ENCODE measurements at places on chromosomes 6 and 20.
A peak's percentile ranks its signal among the peaks of the same experiment; 100 is the strongest.

DNA sequence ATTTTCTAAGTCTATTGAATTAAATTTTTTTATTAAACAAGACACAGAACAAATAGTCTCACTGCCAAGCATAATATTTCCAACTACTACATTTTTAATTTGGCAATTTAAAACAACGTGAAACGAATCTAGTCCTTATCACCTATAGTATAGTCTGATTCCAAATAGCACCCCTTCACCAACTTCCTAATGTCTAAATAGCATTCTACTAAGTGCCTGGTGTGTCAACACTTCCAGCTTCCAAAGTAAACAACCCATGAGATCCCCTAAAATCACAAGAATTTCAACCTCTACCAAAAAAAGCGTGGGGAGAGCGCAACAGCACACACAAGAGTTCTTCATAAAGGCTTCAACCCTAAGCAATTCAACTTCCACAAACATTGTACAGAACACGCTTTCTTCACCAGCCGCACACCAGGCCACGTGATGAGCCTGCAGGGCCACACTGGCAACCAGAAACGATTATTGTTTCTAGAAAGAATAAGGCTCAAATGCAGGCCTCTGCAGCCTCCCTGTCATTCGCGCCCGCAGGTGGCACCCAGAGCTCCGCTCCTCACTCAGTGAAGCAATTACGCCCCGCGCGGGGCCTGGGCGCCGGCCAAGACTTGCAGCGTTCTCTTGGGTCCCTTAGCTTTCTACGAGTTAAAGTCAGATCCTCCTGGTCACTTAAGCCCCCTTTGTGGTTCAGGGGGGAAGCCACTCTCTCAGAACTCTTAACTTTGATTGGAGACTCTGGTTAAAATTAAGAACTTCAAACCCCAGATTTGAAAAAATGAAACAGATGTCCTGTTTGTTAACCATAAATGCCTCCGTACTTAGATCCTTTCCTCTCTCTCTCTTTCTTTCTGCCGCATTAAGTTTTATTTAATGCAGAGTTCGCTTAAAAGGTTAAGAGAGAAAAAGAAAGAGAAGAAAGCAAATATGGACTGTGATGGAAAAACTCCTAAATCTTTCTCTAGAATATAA, 18.3 kb downstream of the SIM1 start:
- DNase-seq: no peak

DNA sequence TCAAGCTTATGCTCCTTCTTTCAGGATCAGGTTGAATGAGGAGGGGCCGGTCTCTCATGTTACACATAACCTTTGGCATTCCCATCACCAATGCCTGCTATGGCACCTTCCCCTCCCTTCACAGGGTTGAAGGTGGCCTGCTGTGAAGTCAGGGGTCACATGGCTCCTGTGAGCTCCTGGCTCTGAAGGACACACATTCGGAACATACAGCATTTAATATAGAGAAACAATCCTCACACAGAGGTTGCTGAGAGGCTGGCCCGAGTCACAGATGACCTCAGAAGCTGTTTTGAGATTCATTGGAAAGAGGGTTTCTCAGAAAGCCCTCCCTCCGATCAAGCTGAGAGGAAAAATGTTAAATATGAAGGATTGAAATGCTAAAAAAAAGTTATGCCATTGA, 82.1 kb downstream of the PSMG4 start:
- DNase-seq: no peak

GRCh38 chr6:149130090-149130489, 187.4 kb upstream of the TAB2 start:
- DNase-seq: no peak

DNA sequence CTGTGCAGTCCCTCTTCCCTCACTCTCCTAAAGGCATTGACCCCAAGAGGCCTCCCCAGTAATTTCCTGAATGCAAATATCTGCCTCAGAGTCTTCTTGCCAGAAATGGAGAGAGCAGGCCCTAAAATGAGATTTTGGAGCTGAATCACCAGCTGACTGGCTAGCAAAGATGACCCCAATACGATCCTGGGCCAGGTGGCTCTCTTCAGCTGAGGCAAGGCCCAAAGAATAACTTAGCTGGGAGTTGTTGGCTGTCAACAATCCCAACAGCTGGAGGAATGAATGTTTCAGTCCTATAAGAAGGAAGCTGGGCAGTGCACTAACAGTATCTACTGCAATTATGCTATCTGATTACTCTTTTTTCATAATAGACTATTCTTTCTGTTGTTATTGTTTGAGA, 37.2 kb upstream of the VGLL2 start:
- DNase-seq: no peak

DNA sequence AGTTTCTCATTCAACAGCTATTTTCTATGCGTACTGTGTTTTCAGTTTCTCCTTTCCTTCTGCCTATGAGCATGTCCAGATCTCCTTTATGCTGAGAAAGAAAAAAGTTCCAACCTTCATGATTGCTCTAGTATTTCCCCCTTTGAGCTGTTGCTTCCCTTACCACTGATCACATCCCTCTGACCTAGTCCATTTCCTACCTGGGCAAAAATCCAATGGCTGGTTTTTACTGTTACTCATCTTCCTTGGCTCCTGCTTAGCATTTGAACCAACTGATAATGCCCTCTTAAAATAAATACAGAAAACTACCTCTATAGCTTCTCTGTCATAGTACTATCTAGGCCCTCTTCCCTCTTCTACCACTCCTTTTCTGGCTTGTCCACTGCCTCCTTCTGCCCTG, 6.0 kb downstream of the RFX6 start:
- no peak for DNase-seq

DNA sequence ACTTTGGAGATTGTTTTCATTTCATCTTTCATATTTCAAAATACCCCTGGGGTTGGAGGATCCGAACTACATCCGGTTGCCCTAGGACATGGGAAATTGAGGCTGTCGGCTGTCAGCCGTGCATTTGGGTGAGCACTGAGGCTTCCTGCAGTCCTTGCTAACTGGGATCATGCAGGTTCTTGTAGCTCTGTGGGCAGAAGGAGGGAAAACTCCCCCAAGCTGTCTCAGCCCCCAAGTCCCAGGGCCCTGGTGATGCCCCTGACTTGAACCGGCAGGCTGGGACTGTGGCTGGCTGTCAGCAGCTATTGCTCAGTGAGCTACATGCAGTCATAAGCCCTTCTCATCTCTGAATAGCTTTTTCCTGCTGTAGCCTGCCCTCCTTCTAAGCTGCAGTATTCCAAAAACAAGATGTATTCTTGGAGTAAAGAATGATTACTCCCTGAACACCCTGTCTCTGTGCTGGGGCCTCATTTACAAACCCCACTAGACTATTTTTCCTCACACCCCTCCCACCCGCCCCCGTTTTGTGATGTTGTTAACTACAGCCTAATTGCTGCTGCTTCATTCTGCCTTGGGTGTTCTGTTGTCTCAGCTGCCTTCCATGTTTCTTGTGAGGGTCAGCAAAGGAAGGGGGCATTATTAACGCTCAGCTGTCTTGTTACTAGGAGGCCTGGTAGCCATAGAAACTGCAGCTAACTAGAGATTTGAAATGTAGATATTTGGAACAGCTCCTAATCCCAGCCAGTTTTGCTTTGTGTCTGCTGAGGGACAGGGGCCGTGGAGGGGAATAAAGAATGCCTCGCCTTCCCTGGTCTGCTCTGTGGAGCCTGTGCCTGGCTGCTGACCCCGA, 18.1 kb downstream of the MTRES1 start:
- no peak for DNase-seq

GRCh38 chr20:50271176-50271575, 80.5 kb downstream of the CEBPB start:
- DNase-seq: no peak

GRCh38 chr6:82870582-82871172, 195.0 kb downstream of the UBE3D start:
- no peak for DNase-seq

- no peak for DNase-seq
Observed at GRCh38 chr20:25025986-25026605, 31.8 kb downstream of the ACSS1 start.

- no peak for DNase-seq
Observed at GRCh38 chr20:38052870-38053269, 19.3 kb downstream of the RPRD1B start.

GRCh38 chr6:44955145-44955544, 373.0 kb upstream of the RUNX2 start:
- DNase-seq: no peak

GRCh38 chr6:12578751-12579150, 137.8 kb upstream of the PHACTR1 start:
- no peak for DNase-seq

DNA sequence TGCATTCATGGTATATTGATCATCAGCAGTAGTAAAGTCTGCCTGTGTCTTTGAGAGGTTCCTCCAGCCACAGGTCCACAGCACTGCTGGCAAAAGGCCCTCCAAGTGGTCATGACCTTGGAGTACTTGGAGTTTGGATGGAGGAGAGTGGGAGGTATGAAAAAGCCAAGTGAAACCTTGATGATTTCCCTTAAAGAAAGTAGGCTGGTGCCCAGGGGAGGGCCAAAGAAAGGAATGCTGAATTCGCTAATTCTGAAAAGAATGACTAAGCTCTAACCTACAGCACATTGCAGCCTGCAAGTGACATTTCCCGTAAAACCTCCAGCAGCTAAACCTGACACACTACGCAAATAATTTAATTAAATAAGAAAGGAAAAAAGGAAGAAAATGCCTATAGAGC, 223.4 kb upstream of the TAB2 start:
- no peak for DNase-seq

GRCh38 chr20:19816386-19816785, 58.3 kb downstream of the RIN2 start:
- no peak for DNase-seq

GRCh38 chr6:31729979-31730630, 1.0 kb upstream of the DDAH2 start:
- DNase-seq: peak; percentile 97

GRCh38 chr6:102549221-102549874, 1155.8 kb downstream of the GRIK2 start:
- DNase-seq: no peak

GRCh38 chr20:5033566-5033965, 32.3 kb upstream of the SLC23A2 start:
- peak; percentile 83 for DNase-seq

GRCh38 chr20:50540620-50541605, 30.7 kb downstream of the PTPN1 start:
- peak; percentile 93 for DNase-seq

DNA sequence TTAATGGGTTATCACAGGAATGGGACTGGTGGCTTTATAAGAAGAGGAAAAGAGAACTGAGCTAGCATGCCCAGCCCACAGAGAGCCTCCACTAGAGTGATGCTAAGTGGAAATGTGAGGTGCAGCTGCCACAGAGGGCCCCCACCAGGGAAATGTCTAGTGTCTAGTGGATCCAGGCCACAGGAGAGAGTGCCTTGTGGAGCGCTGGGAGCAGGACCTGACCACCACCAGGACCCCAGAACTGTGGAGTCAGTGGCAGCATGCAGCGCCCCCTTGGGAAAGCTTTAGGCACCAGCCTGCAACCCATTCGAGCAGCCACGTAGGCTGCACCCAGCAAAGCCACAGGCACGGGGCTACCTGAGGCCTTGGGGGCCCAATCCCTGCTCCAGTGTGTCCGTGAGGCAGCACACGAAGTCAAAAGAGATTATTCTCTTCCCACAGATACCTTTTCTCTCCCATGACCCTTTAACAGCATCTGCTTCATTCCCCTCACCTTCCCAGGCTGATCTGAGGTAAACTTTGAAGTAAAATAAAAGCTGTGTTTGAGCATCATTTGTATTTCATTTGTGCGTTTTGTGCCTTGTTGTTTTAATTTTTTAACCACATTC, 4.4 kb downstream of the HLA-E start:
- no peak for DNase-seq

- DNase-seq: peak; percentile 58
Observed at GRCh38 chr20:58020656-58021454, 207.6 kb downstream of the ANKRD60 start.

DNA sequence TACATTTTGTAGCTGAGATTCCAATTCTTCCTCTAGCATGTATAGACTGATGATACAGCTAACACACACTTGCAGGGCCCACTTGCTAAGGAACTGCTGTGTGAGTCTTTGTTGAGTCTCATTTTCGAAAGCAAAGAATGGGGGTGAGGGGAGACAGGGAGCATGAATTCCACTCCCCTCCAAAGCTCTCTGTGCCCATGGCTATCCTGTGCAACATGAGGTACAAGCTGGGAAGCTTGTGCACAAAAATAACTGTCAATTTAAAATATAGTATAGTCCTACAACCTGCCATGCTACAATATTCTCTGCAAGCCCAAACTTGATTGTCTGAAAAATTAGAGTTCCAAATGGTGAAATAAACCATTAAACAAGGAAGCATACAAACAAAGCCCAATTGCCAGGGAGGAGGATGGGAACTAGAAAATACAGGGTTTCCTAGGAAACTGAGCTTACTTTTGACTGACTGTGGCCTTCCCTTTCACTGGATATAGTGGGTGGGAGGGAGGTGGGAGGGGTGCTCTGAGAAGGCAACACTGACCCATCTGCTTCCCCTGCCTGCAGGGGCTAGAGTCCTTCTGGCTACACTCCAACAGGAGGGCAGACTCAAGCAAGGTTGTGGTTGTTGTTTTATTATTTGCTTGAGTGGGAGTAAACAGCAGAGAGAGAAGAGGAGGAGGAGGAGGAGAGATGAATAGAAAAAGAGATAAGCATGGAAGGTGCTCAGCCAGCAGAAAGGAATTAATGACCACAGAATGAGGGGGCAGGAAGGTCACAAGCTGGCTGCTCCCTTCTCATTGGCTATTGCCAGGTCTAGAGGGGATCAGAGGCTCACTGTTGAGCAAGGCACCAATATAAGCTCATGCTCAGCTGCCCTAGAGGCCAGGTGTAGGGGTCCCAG, 84.6 kb downstream of the FYN start:
- peak; percentile 43 for DNase-seq

- peak; percentile 47 for DNase-seq
Observed at GRCh38 chr6:170085475-170086401, 205.1 kb downstream of the DLL1 start.

- DNase-seq: peak; percentile 76
Observed at GRCh38 chr6:36028877-36029324, 1.3 kb downstream of the MAPK14 start.

- DNase-seq: no peak
Observed at GRCh38 chr20:57013217-57013616, 253.2 kb downstream of the BMP7 start.

GRCh38 chr20:64165866-64166600, 1.8 kb downstream of the MYT1 start:
- DNase-seq: no peak

DNA sequence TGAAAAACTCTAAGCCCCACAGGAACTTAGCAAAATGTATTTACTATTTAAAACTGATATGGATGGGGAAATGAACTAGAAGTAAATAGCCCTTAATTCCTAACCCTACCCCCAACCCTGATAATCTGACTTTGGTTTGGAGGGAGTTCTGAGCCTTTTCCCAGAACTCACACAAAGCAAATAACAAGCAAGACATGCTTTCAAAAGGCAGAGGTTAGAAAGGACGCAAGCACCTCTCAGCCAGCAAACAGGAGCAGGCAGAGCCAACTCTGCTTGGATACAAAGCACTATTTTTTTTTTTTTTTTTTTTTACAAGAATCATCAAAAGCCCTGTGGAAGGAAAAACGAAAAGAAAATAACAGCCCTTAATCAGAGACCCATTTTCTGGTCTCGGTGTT, 58.7 kb downstream of the SLC22A23 start:
- DNase-seq: no peak

Measured in islet precursor cell (in vitro differentiated cells).